ENCODE measurements at places on chromosomes 3 and 15. TPM values are rescaled to one million over a fixed set of nuclear protein-coding genes. Genes with fewer than 3 reads are reported as not detected.

DNA sequence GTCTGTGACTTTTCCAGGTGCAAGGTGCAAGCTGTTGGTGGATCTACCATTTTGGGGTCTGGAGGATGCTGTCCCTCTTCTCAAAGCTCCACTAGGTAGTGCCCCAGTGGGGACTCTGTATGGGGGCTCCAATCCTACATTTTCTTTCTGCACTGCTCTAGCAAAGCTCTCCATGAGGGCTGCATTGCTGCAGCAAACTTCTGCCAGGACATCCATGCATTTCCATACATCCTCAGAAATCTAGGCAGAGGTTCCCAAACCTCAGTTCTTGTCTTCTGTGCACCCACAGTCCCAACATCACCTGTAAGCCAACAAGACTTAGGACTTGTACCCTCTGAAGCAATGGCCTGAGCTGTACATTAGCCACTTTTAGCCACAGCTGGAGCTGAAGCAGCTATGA, 694.5 kb upstream of the BCHE start:
- no peak for DNase-seq

- DNase-seq: no peak
Observed at GRCh38 chr3:49703956-49704355, 14.6 kb downstream of the RNF123 start.

DNA sequence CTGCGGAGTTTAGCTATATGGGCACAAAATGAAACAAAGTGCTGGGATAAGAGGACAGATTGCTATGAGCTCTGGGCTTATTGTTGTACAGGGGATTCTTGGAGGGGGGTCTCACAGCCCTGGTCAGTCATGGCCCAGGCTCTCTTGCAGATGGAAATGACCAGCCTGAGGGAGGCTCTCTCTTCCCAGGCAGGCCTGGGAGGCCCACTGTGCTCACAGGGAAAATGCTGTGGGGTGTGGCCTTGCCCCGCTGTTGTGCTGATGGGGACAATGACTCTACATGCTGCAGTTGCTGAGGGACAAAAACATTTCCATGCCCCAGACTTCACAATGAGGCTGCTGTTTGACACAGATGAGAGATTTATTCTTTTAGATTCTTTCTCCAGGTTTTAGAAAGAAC, 202.2 kb downstream of the KLF13 start:
- no peak for DNase-seq

GRCh38 chr15:37109872-37110572, 9.7 kb upstream of the MEIS2 start:
- no peak for DNase-seq

- peak; percentile 25 for DNase-seq
Observed at GRCh38 chr15:45714590-45715488, 80.0 kb downstream of the SQOR start.

DNA sequence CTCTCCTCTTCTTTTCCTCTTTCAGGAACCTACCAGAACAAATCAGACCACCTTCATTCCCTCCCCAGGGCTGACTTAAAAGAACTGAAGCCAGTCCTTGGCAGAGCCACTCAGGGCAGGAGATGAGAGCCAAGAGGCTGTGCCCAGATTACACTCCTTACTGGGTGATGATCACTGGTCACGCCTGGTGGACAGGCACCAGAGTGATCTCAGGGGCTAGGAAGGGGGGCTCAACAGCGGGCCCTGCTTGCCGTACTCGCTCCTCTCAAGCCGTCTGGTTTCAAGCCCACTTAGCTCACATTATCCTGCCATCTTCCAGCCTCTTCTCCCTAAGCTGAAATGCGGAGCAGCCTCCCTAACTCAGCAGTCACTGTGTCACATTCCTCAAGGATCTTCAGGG, 1.7 kb upstream of the FAH start:
- no peak for DNase-seq

- DNase-seq: no peak
Observed at GRCh38 chr3:16319307-16319706, 54.3 kb downstream of the OXNAD1 start.

GRCh38 chr3:17505856-17506255, 236.6 kb downstream of the TBC1D5 start:
- no peak for DNase-seq

- DNase-seq: no peak
Observed at GRCh38 chr3:57791245-57791644, 35.1 kb downstream of the SLMAP start.

DNA sequence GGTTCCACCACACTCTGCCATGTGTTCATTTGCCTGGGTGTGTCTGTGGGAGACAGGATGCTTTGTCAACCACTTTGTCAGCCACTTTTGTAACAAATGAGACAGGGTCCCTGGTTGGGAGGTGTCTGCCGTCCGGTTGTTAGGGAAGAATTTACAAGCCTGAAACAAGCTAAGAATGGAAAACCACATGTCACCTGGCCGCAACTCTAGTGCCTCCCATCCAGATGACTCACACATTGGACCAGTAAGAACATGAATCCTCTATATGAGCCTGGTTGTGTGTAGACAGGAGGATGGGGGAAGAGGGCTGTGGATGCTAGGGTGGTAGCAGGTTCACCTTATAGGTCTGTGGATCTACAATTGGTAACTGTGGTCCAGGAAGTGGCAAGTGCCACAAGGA, 335.3 kb downstream of the CLSTN2 start:
- DNase-seq: no peak

- DNase-seq: no peak
Observed at GRCh38 chr3:14358426-14359211, 43.8 kb upstream of the SLC6A6 start.

DNA sequence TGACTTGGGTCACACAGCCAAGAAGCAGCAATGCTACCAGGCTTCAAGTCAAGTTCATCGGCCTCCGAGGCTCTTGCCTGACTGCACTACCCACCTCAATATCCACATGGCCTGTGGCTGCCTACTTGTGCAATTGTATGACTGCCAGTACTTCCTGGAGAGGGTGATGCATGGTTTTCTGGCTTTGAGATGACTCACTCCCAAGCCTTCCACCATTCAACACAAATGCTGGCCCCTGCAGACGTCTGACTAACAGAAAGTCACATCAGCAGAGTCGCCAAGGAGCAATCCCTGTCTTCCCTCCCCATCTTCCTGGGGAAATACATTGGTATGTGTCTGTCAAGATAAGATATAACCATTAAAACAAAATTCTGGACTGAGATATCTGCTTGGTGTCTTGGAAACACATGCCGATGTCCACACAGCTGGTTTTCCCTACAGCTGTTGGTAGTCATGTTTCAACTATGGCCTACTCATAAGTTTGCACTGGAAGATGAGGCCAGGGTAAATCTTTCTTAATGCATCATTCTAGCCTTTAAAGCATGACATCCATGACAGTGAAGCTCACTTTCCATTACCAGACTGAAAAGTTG, 79.6 kb upstream of the SPATA12 start:
- no peak for DNase-seq

DNA sequence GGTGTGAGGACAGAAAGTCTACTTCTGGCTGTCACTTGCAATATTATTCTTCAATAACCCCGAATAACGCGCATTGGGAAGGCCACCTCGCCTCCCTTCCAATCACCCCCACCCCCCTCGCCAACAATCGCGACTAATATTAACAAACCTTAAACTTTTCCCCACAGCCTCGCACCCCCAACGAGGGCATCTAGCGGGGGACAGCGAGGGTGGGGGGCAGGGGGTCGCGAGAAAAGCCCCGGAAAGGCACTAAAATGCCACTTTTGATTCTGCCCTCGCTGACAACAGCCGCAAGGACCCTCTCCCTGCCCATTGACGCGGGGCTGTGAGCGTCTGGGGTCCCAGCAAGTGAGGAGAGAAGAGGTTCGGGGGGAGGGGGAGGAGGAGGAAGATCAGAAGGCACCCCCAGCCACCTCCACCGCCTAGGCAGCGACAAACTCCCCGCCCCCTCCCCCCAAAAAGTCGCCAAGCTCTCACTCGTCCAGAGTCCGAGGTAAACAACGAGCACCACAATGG, 868 bp downstream of the SATB1 start:
- no peak for DNase-seq

- DNase-seq: no peak
Observed at GRCh38 chr3:40649346-40649745, 124.6 kb downstream of the ZNF621 start.

- no peak for DNase-seq
Observed at GRCh38 chr15:94522125-94522524, 290.8 kb downstream of the MCTP2 start.

GRCh38 chr3:13411186-13411860, 8.8 kb downstream of the NUP210 start:
- no peak for DNase-seq

DNA sequence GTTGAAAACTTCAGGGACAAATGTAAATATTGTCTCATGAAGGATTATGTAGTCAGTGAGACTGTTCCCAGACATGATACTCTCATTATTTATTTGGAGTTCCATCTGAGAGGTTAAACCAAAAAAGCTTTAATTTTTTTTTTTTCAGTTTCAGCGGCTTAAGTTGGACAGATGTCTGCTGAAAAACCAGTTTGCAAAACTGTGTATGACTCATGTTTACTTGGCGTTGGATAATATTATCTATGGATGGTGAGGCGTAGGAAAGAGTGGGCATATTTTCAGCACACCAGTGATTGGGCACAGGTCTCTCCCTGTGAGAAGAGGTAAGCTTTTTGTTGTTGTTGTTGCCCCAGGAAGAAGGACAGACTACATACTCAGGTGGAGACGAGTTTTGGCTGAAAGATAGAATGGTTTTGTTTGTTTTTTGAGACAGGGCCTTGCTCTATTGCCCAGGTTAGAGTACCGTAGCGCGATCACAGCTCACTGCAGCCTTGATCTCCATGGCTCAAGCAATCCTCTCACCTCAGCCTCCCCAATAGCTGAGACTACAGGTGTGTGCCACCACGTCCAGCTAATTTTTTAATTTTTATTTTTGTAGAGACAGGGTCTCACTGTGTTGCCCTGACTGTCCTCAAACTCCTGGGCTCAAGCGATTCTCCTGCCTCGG, 16.4 kb upstream of the ANXA2 start:
- no peak for DNase-seq

- DNase-seq: no peak
Observed at GRCh38 chr3:156825795-156826143, 384 bp upstream of the LEKR1 start.

GRCh38 chr3:151379083-151379734, 5.3 kb downstream of the P2RY12 start:
- no peak for DNase-seq

GRCh38 chr15:32981536-32981935, 213.0 kb downstream of the FMN1 start:
- no peak for DNase-seq

GRCh38 chr3:81735334-81735733, 26.1 kb downstream of the GBE1 start:
- DNase-seq: no peak

The TMEM158 gene
- polyA plus RNA-seq: 8.5 TPM

The SPATA16 gene
- polyA plus RNA-seq: not detected

The XCR1 gene
- 0.53 TPM for polyA plus RNA-seq

The SLC26A6 gene
- polyA plus RNA-seq: 22.4 TPM

The ZBTB47 gene
- polyA plus RNA-seq: 15.7 TPM

The ASB14 gene
- 0.47 TPM for polyA plus RNA-seq

The CGNL1 gene
- polyA plus RNA-seq: 57.5 TPM

The PFN2 gene
- 521 TPM for polyA plus RNA-seq

The EPHB1 gene
- 4.8 TPM for polyA plus RNA-seq

Data from right renal pelvis (tissue), 4 donors.